Foreskin melanocyte (primary cell): ENCODE measurements at places on chromosomes 16 and 17.

GRCh38 chr17:8160224-8160577, 2.5 kb downstream of the VAMP2 start:
- DNase-seq: no peak

GRCh38 chr16:4241258-4241927, 487 bp downstream of the SRL start:
- DNase-seq: no peak

DNA sequence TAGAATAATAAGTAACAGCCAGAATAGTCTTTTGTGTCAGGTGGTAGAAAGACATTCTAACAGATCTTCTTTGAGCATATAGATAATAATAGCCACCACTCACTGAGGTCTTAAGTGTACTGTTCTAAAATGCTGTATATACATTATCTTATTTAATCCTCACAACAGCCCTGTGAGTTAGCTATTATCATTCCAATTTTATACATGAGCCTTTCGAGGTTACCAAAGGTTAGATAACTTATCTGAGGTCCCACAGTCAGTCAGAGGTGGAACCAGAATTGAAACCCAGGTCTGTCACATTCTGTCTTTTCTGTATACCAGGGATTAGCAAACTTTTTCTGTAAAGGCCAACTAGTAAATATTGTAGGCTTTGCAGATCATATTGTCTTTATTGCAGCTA, 23.2 kb downstream of the REXO5 start:
- DNase-seq: no peak

- DNase-seq: no peak
These were observed 24.8 kb downstream of the SYT17 start for GRCh38 chr16:19192865-19193264.

DNA sequence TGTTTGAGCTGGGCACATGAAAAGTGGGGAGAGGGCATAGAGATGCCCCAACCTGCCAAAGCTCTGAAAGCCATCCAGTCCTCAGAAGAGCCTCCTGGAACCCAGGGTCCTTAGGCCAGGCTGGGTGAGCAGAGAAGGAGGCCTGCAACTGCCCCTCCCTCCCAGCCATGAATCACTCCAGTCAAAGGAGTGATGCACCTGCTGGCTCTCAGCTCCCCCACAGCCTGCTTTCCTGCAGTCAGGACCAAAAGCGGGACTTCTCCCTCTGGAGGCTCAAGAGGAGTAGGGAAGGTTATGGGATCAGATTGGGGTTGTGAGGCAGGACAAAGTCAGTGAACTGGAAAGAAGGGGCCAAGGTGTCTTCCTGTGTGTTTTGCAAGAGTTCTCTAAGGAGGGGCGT, 145.6 kb downstream of the TMEM132E start:
- DNase-seq: no peak

DNA sequence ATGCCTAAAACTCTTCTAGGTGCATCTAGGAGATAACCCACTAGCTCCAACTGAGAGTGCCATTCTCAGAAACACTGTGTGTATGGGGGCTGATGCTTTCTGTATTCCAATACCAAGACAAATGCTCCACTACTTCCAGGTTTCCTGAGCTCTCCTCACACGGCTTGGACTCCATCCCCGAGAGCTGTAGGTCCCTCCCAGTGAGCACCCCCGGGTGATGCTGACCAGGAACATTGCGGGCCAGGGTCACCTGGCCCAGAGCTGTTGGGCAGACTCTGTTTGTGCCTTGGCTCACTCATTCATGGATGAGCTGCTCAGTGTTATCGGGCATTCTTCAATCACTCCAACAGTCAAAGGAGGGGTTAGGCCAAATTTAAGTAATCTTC, 7.0 kb downstream of the CUEDC1 start:
- DNase-seq: no peak

DNA sequence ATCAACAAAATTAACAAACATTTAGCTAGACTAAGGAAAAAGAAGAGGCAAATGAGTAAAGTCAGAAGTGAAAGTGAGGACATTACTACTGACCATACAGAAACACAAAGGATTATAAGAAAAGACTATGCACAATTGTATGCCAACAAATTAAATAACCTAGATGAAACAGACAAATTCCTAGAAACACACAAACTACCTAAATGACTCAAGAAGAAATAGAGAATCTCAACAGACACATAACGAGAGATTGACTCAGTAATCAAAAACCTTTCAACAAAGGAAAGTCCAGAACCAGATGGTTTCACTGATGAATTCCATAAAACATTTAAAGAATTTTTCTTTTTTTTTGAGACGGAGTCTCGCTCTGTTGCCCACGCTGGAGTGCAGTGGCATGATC, 35.7 kb upstream of the MYLK3 start:
- DNase-seq: no peak

GRCh38 chr16:1003391-1004347, 22.1 kb downstream of the SOX8 start:
- DNase-seq: no peak

- no peak for DNase-seq
These were observed 987 bp upstream of the SLC4A1 start for GRCh38 chr17:44268709-44269534.

- DNase-seq: no peak
These were observed 16.0 kb downstream of the HOXB4 start for GRCh38 chr17:48561884-48562810.

GRCh38 chr16:583470-583814, 6.4 kb upstream of the RAB40C start:
- no peak for DNase-seq

DNA sequence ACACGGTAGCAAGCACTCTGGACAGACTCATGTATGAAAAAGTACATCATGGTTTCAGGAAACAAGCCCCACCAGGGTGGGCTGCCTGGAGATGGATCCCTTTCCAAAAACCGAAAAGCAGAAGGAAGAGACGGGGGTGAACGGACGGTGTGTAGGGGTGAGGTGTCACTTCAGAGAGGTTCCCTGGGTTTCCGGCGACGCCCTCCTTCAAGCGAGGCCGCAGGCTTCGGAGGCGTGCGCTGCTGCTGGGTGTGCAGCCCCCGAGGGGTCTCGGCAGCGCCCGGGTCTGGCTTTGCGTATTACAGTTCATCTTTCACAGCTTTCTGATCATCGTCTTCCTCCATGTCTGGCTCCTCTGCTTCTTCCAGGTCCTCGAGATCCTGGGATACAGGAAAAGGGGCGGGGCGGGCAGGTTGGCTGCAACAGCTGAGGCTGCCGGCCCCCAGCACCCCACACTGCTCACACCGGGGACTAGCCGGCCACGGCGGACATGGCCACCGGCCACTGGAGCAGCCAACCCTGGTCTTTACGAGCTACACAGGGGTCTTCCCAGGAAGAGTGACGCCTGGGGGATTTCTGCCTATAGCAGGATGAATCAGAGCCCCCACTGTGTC, 9.0 kb upstream of the PPP1R27 start:
- no peak for DNase-seq

DNA sequence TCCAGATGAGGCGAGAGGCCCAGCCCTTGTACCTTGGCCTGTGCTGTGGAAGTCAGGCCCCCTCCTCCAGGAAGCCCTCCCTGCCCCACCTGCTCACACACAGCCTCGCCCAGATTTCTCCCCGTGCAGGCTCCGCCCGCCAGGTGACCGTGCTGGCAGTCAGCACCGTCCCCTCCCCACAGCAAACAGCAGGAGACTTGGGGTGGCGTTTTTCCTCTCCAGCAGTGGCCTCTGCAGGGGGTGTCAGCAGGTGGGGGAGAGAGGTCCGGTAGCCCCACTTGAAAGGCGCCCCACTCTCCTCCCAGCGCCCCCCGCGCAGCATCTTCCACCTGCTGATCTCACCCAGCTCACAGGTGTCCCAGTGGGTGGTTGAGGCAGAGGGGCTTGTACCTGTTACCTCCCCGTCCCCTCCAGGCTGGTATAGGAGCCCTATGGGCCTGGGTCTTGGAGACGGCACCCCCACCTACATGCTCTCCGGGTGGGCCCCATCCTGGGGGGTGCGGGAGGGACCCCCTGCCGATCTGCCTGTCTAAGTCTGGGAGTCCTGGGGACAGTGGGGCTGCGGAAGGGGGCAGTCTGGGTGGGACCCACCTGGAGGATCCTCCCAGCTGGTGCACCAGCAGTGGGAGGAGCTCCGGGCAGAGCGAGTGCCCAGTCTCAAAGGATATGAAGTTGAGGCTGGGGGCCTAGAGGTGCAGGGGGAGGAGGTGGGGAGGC, 4.2 kb upstream of the C1QTNF8 start:
- no peak for DNase-seq

GRCh38 chr17:39809221-39809620, 54.9 kb downstream of the IKZF3 start:
- DNase-seq: no peak

DNA sequence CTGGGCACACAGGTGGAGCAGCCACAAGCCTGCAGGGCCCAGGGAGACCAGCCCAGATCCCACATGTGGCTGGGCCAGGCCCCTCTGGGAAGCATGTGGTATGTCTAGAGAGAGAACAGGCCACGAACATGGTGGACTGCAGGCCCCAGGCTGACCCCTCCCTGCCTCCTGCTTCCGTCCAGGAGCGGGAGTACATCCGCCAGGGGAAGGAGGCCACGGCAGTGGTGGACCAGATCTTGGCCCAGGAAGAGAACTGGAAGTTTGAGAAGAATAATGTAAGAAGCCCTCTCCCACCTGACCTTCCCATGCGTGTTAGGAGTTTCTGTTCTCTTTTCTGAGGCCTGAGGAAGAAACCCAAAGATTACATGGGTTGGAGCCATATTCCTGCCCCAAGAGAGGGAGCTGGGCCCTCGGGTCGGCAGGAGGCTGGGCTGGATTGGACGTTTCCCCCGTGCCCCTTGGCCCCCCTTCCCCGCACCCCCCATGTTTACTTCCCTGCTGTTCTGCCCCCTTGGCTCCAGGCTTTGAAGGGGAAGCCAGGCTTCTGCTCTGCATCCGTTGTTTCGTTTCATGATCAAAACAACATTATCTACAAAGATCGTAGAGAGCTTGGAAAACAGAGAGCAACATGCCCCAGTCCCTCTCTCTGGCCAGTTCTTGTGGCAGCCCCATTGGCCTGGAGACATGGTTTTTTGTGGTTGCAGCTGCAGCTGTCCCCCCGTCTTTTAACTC, 5.7 kb upstream of the TCAP start:
- DNase-seq: no peak
